ENCODE measurements at places on chromosomes 5 and 9.

- no peak for DNase-seq
Measured at GRCh38 chr5:79517601-79518000, 3.7 kb upstream of the HOMER1 start.

GRCh38 chr9:13524245-13524644 lies 244.8 kb upstream of the MPDZ start:
- DNase-seq, result no peak

DNA sequence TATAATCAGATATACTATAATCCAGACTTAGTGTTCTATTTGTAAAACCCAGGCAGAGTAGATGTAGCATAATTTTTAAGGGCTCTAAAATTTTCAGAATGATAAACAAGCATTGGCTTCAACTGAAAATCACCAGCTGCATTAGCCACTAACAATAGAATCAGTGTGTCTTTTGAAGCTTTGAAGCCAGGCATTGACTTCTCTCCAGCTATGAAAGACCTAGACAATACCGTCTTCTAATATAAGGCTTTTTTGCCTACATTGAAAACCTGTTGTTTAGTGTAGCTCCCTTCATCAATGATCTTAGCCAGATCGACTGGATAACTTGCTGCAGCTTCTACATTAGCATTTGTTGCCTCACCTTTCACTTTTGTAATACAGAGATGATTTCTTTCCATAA lies 1877.3 kb upstream of the ACO1 start:
- no peak for DNase-seq

DNA sequence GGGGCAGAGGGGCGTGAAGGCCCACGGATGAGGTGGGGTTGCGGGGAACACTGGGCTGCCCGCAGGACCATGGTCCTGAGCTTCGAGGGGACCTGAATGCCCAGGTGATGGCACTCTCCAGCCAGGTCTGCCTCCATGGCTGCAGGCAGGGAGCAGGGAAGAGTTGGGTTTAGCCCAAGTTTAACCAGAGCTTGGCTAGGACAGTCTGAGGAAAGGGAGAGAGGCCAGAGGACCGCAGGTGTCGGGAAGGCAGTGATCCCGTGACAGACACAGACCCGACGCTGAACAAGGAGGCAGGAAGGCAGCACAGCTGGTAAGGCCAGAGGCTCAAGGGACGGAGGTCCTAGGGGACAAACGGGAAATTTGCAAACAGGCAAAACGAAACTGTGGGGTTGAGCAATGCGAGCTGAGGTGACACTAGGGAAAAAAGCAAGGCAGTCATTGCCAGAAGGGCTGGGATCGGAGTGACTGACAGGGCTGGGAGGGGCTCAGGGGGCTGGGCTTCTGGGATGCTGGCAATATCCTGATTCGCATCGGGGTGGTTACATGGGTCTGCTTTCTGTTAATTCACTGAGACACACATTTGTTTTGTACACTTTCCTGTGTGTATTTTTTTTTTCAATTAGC lies 25.0 kb downstream of the ARPC5L start:
- no peak for DNase-seq

DNA sequence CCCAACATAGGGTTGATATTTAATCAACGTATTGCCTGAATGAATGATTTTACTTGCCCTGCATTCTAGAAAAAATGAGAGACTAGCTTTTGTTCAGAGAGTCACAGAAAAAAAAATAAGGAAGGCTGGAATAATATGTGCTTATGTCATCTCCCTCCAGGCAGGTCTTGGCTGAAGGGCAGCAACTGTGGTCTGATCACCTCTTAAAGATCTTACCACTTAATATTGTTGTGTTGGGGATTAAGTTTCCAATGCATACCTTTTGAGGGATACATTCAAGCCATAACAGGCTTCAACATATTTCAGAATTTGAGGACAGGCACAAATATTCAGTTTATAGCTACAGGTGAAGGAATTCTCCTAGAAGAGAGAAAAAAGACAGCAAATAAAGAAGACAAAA lies 157.3 kb upstream of the S1PR3 start:
- DNase-seq, result no peak

DNA sequence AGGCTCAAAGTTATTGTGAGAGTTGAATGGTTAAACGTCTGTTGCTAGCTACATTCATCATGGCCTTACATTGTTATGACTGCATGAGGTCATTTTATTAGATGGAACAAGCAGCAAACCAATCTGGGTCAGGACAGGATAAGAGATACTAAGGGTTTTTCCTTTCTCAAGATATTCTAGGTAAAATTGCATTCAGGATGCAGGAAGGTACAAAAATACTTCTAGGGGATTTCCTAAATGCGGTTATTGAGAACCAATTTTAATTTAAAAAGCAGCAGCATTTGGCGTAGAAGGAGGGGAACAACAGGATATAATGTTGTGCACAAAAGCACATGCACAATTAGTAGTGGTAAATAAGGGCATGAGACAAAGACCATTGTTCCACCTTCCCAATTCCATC lies 39.2 kb upstream of the LURAP1L start:
- DNase-seq, result no peak

GRCh38 chr5:78627175-78627574 lies 21.4 kb downstream of the LHFPL2 start:
- no peak for DNase-seq
